Lower lobe of right lung (tissue), 2 donors: ENCODE measurements at places on chromosomes 11 and 22. TPM values are rescaled to one million over a fixed set of nuclear protein-coding genes. Genes with fewer than 3 reads are reported as not detected.

GRCh38 chr11:124887667-124888013 is 10.0 kb downstream of the ROBO4 start:
- no peak for DNase-seq

- no peak for DNase-seq
Measured at GRCh38 chr11:60485987-60486386, 6.6 kb upstream of the MS4A12 start.

- DNase-seq, result no peak
Measured at GRCh38 chr22:20044495-20045151, 23.7 kb downstream of the TANGO2 start.

- DNase-seq, result no peak
Measured at GRCh38 chr11:34866375-34866774, 49.8 kb downstream of the APIP start.

DNA sequence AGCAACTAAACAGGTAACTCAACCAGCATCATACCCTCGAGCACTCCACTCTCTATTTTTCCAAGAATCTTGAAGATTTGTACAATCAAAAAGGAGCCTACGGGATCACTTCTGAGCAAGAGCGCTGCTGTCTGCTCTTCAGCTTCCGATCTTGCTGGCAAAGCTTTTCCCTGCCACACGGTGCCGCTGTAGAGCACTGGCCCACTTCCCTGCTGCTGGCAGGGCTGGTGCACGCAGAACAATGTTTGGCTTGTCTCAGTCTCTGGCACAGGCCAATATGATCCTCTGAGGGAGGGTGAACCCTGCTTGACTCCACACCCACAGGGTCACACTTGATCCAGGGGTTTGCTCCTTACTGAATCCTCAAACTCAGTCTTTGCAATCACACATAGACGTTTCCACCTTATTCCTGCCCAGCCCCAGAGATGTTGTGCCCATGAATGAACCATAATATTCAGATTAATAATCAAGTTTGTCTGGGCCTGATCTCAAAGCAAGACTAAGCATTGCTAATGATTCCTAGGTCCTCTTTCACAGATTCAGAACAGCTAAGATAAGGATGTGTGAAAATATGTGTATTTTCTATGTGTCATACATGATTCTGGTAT is 536.6 kb downstream of the SOX6 start:
- peak; percentile 82 for DNase-seq

DNA sequence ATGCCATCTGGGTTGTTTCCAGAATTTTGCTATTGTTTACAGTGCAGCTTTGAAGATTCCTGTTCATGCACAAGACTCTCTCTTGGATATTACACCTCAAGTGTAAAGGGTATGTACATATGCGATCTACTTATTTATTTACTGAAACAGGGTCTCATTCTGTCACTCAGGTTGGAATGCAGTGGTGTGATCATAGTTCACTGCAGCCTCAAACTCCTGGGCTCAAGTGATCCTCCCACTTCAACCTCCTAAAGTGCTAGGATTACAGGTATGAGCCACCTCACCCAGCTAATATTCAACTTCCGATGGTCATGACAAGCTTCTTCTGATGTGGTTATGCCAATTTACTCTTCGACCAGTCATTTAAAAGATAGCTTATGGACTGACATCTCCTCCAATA is 158.1 kb upstream of the PITPNB start:
- no peak for DNase-seq

- DNase-seq, result no peak
Measured at GRCh38 chr11:78898266-78898775, 323.7 kb upstream of the NARS2 start.

DNA sequence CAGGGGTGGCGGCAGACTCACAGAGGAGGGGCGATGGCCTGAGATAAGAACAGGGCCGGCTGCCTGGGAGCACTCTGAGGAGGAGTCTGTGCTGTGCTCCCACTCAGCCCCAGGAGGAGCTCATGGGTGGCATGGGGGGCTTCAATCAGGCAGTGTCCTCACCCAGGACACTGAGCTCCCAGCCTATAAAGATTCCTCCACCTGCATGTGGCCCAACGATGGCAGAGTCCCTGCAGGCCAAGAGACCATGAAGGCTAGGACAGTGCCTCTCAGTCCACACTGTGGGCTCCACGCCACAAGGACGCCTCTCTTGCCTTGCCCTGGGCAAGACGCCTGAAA is 1.9 kb downstream of the CST6 start:
- no peak for DNase-seq

DNA sequence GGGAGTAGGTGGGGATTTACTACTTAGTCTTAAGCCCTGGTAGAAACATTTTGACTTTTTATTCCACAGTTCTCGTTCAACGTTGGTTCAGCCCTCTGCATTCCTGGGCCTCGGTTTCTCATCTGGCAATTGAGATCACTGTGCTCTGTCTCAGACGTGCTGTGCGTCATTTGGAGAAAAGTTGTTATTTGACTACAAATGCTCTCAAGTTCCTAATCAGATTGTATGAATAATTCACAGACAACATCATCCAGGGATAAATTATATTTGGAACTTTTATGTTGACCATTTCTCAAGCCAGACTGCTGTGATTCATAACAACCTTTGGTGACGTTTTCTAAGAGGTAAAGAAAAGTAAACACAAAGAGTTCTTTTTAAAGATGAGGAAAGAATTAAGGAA is 69.2 kb downstream of the BLID start:
- DNase-seq, result no peak

DNA sequence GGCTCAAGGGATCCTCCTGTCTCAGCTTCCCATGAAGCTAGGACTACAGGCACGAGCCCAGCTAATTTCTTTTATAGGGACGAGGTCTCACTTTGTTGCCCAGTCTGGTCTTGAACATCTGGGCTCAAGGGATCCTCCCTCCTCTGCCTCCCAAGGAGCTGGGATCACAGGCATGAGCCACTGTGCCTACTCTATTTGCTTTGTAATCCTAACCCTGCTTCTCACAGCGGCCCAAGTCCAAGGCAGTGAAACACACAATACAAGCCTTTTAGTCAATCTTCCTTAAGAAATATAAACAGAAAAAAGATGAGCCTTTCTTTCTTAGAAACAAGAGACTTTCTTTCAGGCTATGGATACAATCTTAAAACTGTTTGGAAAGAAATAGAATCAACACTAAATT is 115.2 kb upstream of the SORL1-AS1 start:
- no peak for DNase-seq

GRCh38 chr22:30930228-30930627 is 38.3 kb downstream of the MORC2 start:
- DNase-seq, result no peak

DNA sequence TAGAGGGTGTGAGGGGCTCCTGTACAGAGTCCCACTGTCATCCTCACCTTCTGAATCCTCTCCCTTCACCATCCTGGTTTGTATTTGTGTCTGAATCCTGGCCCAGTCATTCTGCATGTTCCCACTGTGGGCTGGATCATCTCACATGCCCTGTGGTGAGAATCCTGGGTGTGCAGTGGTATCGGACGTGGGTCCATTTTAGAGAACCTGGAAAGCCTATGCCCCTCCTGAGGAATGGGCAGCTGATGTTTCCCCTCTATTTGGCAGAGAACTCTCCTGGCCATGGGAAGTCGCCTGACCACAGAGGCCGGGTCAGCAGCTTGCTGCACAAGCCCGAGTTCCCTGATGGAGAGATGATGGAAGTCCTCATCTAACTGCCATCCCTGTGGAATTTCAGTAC is 102.3 kb downstream of the AMOTL1 start:
- DNase-seq, result no peak

DNA sequence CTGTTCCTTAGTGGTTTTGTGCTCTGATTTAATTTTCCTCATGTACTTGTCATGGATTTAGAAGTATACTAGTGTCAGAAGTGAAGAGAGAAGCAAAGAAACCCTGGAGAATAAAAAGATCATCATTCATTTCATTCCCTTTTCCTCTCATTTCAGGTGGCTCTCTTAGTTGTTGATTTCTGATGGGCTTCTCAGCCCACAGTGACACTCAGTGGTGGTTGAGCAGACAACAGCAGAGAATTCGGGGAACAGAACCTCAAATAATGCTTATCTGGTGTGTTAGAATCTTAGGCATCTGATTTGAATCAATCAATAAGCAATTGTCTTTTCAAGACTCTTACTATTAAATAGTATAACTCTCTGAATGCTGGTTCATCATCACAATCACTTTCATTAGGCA is 1289.4 kb downstream of the FAM181B start:
- DNase-seq, result no peak

- DNase-seq, result no peak
Measured at GRCh38 chr11:128862908-128863660, 4.0 kb downstream of the KCNJ1 start.

DNA sequence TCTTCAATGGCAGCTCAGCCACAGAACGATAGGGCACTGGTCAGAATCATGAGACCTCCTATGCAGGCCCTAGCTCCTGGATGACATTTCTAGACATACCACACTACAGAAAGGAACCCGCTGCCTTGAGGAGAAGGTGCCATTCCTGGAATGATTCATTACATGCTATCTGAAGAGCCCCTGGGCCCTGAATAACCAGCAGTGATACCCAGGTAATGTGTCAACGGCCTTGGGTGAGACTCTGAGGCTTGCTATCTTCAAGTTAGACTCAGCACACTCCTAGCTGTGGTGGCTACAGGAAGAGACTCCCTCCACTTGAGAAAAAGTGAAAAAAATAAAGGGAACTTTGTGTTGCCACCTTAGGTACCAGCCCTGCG is 161.2 kb upstream of the GRIA4 start:
- DNase-seq, result no peak

- no peak for DNase-seq
Measured at GRCh38 chr11:72235351-72236057, 8.5 kb downstream of the PHOX2A start.

GRCh38 chr11:20363149-20363499 is 390 bp upstream of the HTATIP2 start:
- no peak for DNase-seq

DNA sequence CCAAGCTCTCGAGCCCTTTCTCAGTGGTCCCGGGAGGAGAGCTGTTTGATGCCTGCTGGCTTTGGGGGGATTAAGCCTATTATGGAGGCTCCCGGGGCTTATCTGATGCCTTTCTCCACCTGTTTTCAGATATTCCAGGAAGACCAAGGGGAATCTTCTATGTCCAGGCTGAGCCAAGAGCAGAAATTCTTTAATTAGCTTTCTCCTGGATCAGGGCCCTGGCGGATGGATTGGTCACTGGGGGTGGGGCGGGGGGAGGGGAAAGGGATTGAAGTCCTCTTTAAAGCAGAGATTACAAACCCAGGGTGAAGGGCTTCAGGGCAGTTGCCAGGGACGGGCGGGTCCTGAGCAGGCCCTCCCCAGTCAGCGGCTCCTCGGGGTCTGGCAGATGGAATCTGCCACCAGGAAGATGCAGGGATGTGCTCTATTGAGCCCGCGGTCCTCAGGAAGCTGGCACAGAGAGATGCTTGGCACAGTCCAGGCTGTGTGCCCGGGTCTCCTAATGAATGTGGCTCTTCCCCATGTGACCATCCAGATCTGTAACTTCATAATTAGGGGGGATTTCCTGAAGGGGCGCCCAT is 33.6 kb downstream of the MACROD1 start:
- no peak for DNase-seq

GRCh38 chr11:33699515-33700062 is 1.0 kb downstream of the C11orf91 start:
- DNase-seq, result no peak

DNA sequence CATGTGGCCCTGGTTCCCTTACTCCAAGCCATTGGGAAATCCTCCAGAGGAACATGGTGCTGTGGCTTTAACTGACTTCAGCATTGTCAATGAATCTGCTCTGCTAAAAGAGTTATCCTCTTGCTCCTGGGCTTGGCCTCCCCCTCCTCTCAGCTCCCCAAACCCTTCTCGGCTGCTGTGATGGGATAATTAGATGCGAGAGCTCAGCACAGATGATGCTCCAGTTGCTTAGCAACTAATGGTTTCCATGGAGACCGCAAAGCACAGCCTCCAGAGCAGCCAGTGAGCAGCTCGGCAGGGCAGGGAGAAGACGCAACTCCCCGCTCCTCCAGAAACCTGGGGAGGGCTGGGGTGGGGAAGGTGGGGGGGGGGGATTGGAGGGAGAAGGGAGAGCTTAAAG is 2.8 kb upstream of the UPK2 start:
- DNase-seq, result no peak

DNA sequence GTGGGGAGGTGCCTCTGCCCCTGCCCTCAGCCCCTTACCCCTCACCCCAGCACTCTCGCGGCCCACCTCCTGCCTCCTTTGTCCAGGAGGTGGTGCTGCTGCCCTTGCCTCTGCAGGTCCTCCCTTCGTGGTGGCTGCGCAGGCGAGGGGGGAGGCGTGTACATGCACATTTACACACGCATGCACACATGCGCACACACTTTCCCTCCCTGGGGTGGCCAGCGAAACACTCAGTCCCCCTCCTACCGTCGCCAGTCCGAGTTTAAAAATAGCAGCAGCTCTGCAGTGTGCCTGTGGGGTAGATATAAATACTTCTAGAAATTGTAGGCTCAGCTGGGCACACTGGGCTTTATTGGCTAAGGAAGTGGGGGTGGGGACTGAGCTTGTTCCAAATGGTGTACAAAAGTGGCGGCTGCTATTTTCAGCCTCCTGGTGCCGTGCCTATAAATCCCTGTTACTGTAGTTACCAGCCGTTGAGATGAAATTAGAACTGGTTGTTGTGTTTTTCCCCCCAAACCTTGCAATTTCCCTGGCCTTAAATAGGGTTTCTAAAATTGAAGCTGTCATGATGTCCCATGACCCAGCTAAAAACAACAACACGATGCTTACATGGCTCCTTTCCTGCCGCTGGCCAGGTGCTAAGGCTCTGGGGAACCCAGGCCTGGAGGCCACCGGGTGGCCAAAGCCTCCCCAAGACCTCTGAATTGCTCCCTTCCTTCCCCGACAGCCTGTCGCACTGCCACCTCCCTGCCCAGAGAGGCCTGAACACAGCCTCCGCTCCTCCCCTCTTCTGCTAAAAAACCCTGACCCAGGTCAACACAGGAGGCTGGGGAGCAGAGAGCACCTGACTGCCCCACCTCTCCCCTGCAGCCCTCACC is 12.4 kb downstream of the PICK1 start:
- no peak for DNase-seq

GRCh38 chr22:40218723-40219294 is 41.1 kb downstream of the TNRC6B start:
- DNase-seq, result no peak

Gene OR2D2
- total RNA-seq, result not detected

Gene ZNF70
- total RNA-seq, result 5.7 TPM

Gene OR51I1
- total RNA-seq, result 0.41 TPM

Gene SLC25A22
- total RNA-seq, result 18.2 TPM

Gene GVQW3
- total RNA-seq, result 3.3 TPM

Gene PRCP
- total RNA-seq, result 67.9 TPM

Gene BRSK2
- total RNA-seq, result 0.62 TPM

Gene OR2AG1
- total RNA-seq, result not detected

Gene TLCD5
- 3.5 TPM for total RNA-seq
